ENCODE measurements at places on chromosomes 6 and 20.

DNA sequence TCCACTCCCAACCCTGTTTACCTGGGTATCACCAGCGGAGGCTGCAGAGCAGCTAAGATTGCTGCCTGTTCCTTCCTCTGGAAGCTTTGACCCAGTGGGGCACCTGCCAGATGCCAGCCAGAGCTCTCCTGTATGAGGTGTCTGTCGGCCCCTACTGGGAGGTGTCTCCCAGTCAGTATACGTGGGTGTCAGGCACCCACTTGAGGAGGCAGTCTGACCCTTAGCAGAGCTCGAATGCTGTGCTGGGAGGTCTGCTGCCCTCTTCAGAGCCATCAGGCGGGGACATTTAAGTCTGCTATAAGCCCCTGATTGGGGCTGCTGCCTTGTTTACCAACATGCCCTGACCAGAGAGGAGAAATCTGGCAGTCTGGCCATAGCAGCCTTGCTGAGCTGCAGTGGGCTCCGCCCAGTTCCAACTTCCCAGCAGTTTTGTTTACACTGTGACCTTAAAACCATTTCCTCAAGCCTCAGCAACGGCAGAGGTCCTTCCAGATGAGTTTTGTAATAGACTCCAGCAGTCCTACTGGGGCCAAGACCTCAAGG is 2.8 kb downstream of the RAET1E start:
- no peak for DNase-seq

DNA sequence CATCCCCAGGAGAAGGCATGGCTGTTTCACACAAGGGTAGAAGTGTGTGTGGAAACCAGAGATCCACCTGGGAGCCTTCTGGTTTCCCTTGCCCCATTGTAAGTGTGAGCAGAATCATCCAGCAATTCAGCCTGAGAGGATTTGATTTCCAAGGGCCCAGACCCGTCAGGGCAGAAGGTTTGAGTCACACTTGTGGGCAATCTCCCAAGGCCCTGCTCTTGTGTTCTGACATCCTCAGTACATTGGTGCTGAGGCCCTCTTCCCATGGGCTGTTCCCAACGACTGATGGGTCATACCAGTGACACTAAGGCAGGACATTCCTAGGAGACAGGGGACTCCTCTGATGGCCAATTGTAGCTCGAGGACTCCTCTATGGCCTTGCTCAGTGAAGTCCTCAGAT is 58.2 kb upstream of the POLR1H start:
- DNase-seq, result no peak

DNA sequence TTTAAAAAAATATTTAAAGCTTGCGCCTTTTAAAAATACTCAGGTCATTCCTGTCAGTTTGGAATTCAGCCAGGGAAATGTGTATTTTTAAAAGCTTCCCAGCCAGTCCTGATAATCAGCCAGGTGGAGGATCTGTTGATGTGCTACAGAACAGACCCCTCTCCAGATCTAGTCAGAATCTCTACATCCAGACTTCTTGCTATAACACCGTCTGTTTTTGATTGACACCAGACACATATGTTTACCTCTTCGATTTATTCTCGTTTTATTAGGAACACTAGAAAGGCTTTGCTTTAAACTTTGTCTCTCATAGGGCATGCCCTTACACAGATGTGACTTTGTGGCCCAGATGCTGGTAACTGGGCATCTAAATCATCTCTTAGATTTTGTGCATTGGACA is 11.7 kb downstream of the PARD6B start:
- DNase-seq, result no peak

DNA sequence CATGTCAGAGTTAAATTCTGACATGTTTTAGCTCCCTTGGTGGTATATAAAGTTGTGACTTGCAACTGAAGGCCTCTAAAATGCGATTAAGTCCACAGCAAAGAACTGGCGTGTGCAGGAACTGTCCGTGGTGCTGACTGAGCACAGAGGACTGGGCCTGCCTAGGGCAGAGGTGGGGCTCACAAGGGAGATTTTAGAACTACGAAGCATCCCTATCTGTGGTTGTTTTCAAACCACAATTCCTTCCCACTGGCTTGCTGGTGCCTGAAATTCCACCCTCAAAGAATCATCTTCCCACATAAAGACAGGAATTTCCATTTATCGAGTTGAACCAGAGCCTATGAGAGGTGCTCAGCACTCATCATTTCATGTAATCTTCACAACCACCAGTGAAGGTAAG is 30.1 kb downstream of the RIMS4 start:
- peak; percentile 4 for DNase-seq

GRCh38 chr6:153149891-153150290 is 18.8 kb upstream of the RGS17 start:
- DNase-seq, result no peak

GRCh38 chr6:63839485-63839884 is 203.9 kb downstream of the PHF3 start:
- no peak for DNase-seq

GRCh38 chr20:5002077-5002413 is 735 bp upstream of the SLC23A2 start:
- DNase-seq, result no peak

DNA sequence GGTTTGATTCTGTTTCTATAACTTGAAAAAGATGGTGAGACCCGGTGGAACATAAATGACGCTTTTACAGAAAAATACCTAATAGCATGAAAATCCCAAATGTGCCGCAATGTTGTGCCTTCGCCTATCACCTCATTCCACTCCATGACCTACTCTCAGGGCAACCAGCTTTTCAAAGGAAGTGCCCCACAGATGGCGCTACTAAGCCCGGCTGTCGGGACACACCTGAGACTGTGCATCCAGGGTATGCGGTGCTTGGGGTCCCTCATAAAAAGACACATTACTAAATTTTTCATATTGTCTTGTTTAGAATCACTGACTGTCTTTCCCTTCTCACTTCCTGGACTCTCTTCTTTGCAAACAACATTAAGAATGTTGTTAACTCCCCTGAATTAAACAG is 145.5 kb upstream of the RPS6KA2 start:
- no peak for DNase-seq
